Suprapubic skin (tissue), 4 donors: ENCODE measurements at places on chromosomes 5 and 9. TPM values are rescaled to one million over a fixed set of nuclear protein-coding genes. Genes with fewer than 3 reads are reported as not detected.

- DNase-seq: no peak
These were observed 32.9 kb upstream of the GPR21 start for GRCh38 chr9:123000371-123001068.

DNA sequence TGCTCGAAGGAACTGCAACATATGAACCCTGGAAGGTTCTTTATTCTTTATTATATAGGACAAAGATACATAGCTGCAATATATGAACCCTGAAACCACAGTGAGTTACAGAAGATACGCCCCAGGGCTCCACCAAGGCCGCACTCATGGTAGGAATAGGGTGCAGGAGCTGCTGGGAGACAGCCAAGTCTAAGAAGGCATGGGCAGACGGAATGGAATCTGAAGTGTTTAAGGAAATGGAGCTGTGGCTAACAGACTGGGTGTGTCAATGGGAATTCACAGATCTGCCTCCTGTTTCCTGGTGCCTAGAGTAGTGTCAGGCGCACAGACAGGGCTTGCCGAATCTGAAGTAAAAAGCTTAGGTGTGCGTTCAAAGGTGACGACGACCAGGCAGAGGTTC is 286.4 kb downstream of the DENND1A start:
- no peak for DNase-seq

DNA sequence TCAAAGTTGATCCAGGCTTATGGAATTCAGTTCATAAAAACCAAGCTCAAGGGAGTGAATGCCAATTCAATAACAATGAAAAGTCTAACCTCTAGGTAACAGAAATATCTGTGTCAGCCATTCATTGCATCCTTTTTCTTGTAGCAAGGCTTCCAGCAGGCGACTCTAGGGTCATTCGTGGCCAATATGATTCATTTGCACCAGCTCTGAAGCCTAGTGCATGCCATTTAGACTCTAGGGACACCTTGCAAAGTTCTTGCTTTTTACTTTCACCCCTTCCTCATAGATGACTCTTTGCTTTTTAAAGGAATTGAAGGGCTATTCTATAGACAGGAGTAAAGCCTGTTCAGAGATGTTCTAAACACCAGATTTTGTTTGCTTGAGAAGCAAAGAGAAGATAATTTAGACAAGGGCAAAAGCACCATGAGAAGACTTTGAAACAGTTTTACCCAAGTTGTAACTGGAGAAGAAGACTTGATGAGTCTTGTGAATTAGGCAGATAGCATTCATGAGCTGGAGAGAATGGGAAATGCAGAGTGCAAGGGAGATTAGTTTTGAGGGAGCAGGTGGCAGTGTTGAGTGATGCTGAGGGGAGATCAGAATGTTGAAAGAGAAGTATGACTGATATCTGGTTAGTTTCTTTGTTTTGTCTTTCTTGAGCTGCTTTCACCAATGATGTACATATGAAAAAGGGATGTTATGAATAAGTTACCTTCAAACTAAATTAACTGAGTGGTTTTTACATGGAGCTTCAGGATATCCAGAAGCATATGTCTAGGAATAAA is 94.5 kb downstream of the F2RL2 start:
- DNase-seq: no peak

DNA sequence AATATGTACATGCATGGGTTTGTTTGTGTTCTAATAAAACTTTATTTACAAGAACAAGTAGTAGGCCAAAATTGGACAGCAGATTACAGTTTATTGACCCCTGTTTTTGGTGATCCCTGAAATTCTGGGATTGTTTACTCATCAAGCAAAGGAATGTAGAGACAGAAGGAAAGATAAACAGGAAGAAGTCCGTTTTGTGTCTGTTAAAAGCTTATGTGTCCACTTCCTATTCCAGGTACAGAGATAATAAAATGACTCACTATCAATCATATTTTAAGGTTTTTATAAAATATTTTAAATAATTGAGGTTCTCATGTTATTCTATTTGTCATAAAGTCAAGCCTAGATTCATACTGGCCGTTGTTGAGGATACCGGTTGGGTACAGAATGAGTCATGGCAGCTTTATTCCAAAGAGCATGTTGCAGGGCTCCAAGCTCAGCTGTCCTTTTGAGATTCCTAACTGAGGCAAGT is 214.9 kb upstream of the DAB2 start:
- no peak for DNase-seq

GRCh38 chr9:83521411-83521810 is 16.8 kb downstream of the FRMD3 start:
- DNase-seq: no peak

- DNase-seq: no peak
These were observed 295.7 kb upstream of the PTGER4 start for GRCh38 chr5:40383749-40384651.

GRCh38 chr9:69483886-69484422 is 158.9 kb downstream of the ENTREP1 start:
- no peak for DNase-seq

DNA sequence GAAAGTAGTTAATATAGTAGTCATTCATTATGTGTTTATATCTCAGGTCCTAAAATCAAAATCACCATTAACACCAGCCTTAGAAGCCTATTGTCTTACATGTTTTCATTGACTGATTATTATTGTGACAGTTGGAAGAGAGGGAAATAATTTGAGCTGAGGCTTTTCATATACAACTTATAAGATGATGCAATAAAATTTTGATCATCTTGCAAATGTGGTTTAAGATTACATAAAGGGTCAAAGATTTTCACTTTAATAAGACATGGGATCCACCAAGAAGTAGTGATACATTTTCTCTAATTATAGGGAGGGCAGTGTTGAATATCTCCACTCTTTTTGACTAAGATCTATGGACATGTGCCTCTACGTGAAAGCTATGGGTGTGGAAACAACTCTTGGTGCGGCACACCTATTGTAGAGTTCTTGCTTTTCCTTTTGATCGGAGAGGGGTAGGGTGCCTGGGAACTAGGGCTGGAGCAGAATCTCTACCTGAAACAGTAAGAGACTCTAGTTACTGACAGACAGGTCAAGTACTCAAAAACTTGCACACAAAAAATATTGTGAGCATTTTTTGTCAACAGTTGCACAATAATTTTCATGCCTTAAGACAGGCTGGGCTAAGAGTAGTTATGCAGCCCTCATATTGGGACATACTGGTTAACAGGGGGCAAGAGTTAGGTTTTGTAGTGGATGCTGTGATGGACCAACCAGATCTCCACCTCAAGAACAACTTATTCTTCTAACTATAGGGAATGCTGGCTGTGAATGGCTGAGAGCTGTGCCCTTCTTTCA is 139.3 kb upstream of the FST start:
- no peak for DNase-seq

GRCh38 chr9:87685871-87686519 is 39.9 kb upstream of the CTSL start:
- peak; percentile 63 for DNase-seq

DNA sequence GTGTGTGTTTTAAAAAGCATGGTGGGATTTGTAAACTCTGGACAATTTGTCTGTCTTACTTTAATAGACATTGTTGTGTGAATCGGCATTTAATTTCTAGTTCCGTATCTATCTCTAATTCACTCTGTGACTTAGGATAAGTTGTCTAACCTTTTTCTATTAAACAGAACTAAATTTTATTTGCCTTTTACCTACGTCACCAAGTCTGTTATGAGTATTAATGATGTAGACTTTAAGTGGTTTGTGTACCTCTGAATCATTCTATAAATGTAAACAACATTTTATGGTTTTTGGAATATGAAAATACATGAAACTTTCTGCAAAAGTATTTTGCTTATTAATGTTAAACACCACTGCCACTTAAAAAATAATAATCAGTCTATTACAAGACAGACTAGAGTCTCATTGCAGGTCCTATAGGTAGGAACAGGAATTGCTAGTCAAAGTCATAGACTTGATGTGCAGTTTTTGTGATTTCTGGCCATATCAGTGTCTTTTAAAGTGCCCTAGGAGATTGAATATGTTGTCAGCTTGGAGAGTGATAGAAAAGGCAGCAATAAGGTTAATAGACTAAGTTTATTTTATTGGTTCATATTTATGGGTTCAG is 5.6 kb downstream of the RBM27 start:
- no peak for DNase-seq

- no peak for DNase-seq
These were observed 102.6 kb downstream of the MVB12B start for GRCh38 chr9:126429190-126429589.

- DNase-seq: no peak
These were observed 80.9 kb upstream of the CPEB4 start for GRCh38 chr5:173807181-173807655.

- DNase-seq: no peak
These were observed 19.8 kb upstream of the IQGAP2 start for GRCh38 chr5:76383126-76383832.

GRCh38 chr9:117224695-117225094 is 190.2 kb downstream of the ASTN2 start:
- DNase-seq: no peak

GRCh38 chr9:133002147-133003070 is 23.9 kb downstream of the GFI1B start:
- no peak for DNase-seq

- no peak for DNase-seq
These were observed 24.3 kb upstream of the POMT1 start for GRCh38 chr9:131478421-131478868.

Gene SLC34A1
- 0.29 TPM for total RNA-seq

Gene EFNA5
- 47.0 TPM for total RNA-seq

Gene CTXN3
- not detected for total RNA-seq

Gene ARSB
- 3.3 TPM for total RNA-seq

Gene PPP2R2B
- total RNA-seq: 6.4 TPM

Gene RASGRF2
- total RNA-seq: 2.7 TPM

Gene GABRA1
- not detected for total RNA-seq

Gene SLC31A2
- 102 TPM for total RNA-seq
